ENCODE measurements at places on chromosomes 7 and 10.

DNA sequence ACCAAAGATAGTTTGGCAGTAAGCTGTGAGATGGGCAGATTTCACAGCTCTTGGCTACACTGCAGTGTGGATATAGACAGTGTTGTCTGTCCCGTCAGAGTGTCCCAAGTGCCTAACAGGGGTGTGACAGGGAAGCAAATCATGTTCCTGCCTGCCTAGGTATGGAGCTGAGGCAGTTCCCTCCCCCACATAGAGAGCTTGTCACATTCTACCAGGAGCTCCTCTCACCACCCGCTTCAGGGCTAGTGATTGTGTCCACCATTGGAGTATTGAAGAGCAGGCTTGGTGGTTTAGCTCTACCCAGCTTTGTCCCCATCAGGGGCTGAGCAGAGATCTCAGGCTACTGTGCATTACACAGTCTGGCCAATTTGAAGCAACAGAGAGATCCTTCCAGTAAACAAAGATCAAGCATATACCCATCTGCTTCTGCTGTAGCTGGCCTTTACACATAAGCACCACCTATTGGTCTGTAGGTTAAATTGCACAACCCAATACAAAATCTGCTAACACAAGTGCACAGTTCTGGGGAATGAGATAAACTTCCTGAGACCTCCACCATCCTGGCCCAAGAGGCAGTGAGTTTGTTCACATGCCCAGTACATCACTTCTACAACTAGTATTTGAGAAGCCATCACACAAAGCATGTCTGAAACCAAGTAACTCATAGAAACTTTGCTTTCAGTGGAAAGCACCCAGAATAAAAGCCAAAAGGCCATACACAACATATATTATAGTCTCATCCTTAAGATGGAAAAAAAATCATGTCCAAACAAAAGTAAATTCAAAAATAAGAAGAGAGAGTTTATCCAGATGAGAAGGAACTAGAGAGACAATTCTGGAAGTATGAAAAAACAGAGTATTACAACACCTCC is 67.3 kb downstream of the GLCCI1 start:
- no peak for DNase-seq

GRCh38 chr10:65497837-65498236 is 1428.0 kb upstream of the LRRTM3 start:
- DNase-seq: no peak

GRCh38 chr10:122884166-122884565 is 4.8 kb upstream of the FAM24B start:
- DNase-seq: no peak

- DNase-seq: no peak
These were observed 434.6 kb upstream of the SEMA3A start for GRCh38 chr7:84629216-84629615.

DNA sequence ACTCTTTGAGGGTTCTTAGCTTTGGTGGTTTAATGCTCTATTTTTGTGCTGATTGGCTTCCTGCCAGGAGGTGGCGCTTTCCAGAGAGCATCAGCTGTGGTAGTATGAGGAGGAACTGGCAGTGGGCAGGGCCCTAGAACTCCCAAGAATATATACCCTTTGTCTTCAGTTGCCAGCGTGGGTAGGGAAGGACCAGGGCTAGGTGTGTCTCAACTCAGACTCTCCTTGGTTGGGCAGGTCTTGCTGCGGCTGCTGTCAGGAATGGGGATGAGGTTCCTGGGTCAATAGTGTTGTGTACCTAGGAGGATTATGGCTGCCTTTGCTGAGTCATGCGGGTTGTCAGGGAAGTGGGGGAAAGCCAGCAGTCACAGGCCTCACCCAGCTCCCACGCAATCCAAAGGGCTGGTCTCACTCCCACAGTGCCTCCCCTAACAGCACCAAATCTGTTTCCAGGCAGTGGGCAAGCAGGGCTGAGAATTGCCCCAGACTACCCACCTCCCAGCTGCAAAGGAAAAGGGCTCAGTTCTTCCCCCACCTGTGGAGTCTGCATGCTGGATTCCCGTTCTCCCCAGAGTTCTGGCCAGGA is 191.5 kb downstream of the PHTF2 start:
- no peak for DNase-seq

GRCh38 chr10:113127901-113128283 is 177.8 kb downstream of the TCF7L2 start:
- no peak for DNase-seq

DNA sequence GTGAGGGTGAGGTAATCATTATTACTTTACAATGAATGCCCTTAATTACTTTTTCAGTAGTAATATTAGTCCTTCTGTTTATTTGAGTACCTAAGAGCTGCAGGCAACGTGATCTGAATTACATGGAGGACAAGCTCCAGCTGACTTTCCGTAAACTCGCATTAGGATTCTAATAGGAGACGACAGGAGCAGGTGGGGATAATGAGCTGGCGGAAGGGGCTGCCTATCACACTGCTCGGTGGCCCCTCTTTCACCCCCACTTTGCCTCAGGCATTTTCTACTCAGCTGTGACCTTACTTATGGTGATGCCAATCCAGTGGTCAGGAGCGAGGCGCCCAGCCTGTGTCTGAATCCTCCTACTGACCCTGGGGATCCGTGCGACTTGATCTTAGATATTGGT is at the start of gene C7orf33:
TSS of gene C7orf33 (plus strand) at position 296 of the 400 bp plus-strand sequence. CDS start 160 bp downstream, outside the sequence.
- DNase-seq: no peak

GRCh38 chr7:8991159-8991558 is 557.8 kb downstream of the NXPH1 start:
- no peak for DNase-seq

DNA sequence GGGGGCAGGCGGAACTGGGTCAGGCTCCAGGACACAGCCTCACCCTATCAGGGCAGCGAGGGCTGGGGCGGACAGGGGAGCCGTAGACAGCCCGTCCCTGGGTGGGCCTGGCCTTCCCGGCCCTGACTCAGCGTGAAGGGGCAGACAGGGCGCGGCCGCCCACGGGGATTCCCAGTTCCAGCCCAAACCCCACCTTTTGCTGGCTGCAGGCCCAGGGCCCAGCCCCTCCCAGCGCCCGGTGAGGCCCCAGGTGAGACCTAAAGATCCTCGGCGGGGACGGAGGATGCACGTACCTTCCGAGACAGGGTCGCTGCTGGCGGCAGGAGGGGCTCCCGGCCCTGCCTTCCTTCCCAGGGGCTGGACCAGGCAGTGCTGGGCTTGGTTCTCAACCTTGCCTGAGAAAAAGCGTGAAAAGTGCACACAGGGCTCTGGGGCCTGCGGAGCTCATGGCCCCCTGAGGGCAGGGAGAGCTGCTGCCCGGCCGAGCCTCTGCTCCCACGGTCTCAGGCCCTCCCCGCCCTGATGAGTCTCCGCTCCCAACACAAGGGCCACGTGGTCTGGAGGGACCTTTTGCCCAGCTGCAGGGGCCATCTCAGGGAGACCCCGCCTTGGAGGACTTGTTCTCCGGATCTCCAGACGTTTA is 43.9 kb upstream of the DNAJB6 start:
- DNase-seq: no peak

DNA sequence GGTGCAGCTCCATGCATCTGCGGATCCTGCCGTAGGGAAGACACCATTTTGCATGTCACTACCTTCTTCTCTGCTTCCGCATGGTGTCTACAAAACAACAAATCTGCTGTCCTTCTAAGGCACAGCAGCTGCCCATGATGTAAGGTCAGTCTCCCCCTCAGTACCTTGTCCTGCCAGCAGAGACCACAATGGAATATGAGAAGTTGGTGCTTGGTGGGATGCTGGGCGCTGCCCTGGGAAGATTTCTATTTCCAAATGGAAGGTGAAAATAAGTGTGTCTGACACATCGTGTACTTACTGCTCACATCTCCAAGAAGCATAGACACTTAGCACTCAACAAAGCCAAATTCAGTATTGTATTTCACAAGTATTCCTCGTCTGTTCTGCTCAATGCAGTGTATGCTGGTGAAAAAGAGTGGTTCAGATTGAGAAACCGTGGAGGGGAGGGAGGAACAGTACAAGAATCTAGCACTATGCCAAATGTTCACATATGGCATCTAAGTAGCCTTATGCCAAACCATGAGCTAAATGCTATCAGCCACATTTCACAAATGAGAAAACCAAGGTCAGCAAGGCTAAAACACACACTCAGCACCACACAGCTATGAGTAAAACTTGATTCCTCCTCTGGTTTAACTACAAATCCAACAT is 95.0 kb downstream of the GRB10 start:
- DNase-seq: no peak

- no peak for DNase-seq
These were observed 545.1 kb upstream of the GALNT17 start for GRCh38 chr7:70586822-70587221.

All from NCI-H1436 treated with DMSO at 0.1 percent for 48 hours (cell line).